Stimulated activated CD8-positive, alpha-beta memory T cell treated with anti-CD3 and anti-CD28 coated beads, Interleukin-2, amount 100 ng/mL, for 1 hour (primary cell): ENCODE measurements at places on chromosomes 16 and 17.

DNA sequence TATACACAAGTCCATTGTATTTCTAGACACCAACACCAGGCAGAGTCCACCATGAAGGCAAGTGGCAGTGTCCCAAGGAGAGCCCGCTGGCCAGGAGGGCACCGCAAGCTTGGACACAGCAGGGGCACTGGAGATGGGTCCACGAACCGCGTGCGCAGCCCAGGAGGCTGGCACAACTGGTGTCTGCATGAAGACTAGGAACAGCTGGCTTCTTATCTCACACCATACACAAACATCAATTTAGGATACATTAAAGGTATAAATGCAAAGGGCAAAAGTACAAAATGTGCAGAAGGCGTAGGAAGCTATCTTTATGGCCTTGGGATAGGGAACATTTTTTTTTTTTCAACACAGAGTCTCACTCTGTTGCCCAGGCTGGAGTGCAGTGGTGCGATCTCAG lies 52.4 kb downstream of the ANKRD11 start:
- DNase-seq = no peak

GRCh38 chr17:55433629-55434422 lies 12.2 kb upstream of the MMD start:
- DNase-seq = no peak

DNA sequence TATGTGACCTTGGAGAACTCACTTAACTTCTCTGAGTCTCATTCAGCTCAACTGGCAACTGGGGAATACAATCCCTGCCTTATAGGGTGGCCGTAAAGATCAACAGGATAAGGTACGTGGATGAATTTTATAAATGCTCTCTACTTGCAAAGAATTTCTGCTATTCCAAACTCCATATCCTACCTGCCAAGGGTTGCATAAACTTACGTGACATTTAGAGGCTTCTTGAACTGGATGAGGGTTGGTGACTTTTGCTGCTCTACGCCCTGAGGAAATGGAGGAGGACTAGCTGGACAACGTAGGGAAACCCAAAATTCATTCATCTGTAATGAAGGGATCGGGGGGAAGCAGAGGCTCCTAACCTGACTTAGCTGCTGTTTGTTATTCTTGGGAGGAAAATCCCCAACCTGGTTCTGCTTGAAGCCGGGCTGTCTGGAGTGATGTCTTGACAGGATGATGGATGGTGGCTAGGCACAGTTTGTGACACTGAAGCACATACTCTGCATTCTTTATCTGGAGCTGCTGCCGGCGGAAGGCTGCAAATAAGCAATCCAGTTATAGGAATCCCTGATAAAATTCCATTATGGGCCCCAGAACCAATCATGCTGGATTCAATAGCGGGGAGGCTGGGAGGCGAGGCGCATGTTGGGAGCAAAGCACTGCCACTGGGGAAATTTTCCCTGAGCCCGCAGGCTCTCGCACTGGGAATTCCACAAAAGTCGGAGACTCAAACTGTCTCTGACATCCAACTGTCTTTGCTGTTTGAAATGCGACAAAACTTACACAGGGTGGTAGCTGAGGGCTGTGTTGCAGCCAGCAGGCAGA lies 94.7 kb upstream of the SDK2 start:
- DNase-seq = no peak

DNA sequence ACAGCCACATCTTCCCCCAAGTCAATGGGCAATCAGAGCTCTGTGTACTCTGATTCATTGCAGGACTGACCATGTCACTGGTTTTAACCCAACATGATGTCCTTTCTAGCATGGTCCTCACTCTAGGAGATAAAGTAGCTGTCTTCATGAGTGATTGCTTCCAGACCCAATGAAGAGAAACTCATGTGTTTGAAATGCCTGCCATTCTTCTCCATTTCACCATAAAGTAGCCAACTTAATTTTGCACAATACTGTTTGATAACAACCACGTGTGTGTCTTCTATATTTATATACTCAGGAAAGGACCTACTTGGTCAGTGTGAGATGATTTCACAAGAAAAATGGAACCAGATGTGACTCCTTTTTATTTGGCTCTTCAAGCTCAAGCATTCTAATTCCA lies 172.5 kb downstream of the AXIN2 start:
- DNase-seq = no peak

DNA sequence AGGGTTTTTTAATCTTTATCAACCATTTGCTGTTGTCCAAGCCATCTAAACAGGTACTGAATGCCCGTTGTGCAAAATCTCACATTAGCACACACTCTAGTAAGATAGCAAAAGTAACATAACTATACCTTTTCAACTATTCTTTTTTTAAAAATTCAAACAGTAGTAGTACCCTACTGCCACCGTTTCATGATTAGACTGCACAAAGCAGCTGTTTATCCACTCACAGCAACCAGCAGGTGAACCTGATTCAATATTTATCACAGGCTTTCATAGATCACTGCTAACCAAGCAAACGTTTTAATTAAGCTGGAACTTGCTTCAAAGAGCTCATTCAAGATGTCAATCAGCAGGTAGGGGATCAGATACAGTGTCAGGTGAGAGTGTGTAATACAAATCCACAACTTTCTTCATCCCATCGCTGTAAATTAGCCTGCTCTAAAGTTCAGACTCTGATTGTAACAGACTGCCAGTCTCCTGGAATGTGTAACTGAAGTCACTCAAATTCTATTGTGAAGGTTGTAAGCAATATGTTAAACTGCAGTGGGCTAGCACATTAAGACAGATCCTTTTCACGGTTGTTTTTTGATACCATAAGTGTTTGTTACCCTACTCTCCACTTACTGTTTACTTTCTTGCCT lies 47.3 kb downstream of the BRIP1 start:
- no peak for DNase-seq
